ENCODE measurements at places on chromosomes 3 and 15.
A peak's percentile ranks its signal among the peaks of the same experiment; 100 is the strongest.

- no peak for DNase-seq
These were observed 63.7 kb downstream of the CHD2 start for GRCh38 chr15:92963794-92964193.

DNA sequence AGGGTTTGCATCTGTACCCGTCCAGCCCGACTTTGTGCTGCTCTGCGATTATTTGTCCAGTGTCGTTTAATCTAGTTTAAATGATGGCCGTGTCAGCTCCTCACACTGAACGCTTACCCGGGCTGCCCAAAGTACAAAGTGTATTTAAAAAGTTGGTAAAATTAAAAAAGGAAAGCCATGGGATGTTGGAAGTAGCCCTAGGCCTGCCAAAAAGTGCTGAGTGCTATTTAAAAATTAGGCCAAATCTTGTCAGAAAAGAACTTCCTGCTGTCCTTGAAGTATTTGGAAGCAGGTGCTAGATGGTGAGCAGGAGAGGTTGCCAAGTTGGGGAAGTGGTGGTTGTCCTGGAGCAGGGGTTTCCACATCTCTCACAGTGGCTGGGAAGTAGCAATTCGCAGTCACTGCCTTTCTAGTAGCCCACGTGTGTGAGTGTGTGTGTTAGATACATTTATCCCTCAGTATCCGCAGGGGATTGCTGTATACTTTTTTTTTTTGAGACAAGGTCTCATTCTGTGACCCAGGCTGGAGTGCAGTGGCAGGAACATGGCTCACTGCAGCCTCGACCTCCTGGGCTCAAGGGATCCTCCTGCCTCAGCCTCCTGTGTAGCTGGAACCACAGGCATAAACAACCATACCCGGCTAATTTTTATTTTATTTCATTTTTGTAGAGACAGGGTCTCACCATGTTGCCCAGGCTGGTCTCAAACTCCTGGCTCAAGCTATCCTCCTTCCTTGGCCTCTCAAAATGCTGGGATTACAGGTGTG lies 664 bp downstream of the PPCDC start:
- no peak for DNase-seq

DNA sequence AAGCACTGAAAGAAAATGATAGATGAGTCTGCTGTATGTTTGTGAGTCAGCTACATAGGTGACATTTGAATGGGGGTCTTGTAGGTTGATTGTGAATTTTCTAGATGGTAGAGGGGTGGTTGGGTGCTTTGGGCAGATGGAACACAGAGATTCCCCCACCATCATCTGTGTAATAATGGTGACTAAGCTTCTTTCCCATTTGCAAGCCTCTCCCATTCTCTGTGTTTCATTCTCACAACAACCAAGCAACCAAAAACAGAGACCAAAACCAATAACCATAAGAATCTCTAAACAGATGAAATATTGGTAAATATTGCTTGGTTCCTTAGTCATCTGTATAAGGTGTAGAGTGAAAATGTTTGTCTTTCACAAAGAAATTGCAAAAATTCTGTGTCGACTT lies 17.8 kb upstream of the UTS2B start:
- no peak for DNase-seq

GRCh38 chr3:98329392-98330124 lies 24.1 kb upstream of the OR5K4 start:
- peak; percentile 12 for DNase-seq

DNA sequence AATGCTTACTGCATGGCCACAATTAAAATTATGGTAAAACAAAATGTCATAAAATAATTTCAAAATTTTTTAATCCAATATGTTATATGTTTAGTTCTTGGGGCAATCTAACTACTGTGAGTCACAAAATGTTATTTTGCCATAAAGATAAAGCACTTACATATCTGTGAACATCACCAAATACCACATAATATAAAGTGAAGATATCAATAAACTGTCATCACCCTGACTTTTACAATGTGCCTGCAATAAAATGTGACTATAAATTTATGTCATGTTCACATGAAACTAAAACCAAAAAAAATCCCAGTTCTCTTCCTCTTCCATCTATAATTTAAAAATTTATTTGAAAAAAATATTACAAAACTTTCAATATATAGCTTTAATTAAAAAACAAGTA lies 191.8 kb downstream of the TBC1D5 start:
- DNase-seq = no peak

DNA sequence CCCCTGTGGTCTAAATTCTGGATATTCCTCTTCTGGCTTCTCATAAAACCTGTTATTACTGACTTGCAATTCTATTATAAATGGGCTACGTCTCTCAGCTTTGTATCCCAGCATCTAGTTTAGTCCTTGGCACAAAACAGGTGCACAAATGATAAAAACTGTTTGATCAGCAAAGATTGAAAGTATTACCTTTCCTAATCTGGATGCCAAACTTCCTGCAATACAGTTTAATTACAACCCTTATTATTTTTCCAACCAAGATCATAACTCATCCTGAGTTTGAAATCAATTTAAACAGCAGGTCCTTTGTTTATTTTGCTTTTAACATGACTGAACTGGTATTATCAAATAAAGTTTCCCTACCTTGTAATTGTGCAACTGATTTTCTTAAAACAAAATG lies 132.6 kb downstream of the ATP1B3 start:
- DNase-seq = no peak

DNA sequence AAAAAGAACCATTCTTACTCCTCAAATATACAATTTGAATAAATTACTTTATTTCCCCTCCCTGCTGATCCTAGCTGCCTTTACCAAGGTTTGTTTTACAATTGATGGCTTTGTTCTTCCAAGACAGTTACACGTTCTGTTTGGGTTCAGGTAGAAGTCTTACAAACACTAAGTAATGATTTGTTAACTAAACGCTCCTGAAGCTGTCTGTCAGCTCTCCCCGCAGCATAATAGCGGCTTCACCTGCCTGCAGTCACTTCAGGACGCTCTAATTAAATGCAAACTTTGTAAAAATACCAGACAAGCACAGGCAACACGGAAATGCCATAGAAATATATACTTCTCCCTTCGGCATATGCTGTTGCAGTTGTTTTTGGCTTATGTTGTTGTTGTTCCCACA lies 176.4 kb upstream of the MDFIC2 start:
- DNase-seq = no peak

- DNase-seq = no peak
These were observed 22.6 kb downstream of the TSPAN3 start for GRCh38 chr15:77048135-77048876.

DNA sequence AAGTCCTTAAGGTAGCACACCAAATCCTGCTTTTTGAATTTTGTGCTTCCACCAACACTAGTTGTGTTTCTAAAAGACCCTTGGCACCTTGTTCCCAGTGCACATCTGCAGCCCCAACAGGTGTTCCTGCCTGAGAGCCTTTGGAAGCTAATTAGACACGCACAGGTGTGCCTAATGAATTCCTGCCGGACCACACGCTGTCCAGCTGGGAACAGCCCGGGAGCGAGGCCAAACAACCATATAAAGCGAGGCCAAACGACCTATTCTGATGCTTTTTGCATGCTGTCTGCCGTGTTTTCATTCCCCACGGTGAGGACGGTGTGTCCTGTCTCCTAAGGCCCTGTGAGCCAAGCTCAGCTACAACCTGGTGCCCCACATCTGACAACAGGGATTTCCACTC lies 99.5 kb downstream of the ATG7 start:
- DNase-seq = no peak

DNA sequence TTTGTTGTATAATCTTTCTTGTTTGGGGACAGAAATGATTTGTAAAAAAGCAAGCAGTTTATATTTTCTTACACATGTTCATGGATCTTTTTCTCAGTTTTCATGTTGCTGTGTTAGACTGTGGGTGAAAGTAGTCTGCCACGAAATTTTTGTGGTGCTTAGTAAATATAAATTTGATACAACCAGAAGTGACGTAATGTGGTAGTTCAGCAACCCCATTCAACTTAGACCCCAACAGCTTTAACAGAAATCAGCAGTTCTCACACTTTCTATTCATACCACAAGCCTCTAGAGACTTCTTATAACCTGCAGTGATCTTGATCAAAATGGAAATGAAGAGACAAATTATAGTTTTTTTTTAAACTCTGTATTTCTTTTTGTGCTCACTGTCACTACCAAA lies 120.2 kb upstream of the IGSF10 start:
- DNase-seq = no peak

All from AG09319 (cell line).